ENCODE measurements at places on chromosomes 2 and 18.

DNA sequence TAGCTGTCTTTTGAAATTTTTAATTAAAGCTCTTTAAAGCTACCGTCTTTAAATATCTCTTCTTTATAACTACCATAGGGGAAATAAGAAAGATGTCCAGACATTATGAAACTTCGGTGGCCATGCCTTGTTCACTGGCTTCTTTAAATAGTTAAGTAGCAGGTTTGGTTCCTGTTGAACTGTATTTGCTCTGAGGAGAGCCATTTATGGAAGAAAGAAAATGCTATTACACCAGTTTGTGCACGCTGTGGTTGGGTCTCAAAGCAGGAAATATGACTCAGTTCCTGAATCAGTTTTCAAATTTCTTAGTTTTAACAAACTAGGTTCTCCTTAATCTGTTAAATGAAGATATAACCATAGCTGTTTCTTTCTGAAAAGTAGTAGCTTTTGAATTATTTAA lies 12.2 kb downstream of the ARPC2 start:
- no peak for DNase-seq

DNA sequence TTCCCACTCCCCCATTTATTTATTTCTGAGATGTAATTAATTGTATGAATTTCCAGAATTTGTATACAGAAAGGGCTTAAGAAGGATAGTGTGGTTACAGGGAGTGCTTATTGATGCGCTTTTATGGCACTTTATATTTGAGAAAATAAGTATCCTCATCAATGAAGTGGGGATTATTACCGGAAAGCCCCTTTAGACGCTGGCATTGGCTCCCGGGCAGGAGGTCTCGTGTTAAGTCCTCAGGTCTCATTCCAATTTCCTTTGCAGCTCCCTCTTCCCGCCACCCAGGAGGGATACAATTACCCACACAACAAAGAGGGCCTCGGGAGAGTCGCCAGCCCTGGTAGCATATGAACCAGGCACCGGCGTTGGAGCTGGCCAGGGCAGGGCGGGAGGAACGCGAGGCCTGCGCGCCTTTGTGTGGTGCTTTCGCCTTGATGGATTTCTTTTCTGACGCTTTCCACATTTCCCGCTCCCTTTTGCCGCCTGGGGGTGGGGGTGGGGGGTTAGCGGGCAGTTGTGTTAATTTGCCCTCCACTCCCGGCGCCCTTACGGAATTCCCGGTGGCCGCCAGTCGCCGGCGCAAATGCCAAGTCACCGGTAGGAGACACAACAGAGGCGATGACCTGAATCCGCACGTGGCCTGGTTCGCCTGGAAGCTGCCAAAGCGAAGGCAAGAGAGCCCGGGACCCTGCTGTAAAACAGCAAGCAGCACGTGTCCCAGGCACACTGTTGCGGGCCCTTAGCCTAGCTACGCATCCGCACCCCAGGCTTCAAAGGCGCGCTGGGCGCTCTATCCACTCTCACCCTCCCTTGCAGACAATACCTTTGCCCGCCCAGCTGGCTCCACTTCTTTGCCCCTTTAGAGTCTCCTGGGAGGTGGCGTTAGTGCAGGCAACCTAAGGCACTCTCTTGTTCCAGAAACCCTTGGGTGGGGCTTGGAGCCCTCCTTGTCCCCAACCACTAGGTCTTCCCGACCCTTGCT lies 3.3 kb downstream of the GAD1 start:
- no peak for DNase-seq

DNA sequence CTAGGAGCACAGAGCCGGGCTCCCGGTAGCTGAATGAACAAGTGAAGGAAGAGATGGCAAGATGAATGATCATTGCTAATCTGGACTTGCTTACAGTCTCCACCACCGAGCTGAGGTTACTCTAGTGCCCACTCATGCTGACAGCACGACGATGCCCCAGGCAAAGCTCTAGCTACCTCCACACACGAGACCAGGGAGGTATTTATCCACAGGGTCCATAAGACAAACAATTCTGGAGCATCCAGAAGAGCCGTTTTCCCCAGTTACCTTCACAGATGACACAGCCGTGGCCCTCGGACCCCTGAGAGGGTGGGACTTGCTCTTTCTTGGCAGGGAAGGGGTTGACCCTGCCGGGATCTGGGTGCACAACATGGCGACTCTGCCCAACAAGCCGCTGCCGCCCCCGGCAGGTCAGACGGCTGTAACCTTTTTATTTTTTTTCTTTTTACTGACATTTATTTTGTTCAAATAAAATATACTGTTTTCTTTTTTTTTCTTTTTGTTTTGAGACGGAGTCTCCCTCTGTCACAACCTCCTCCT lies 120.3 kb downstream of the PXDN start:
- DNase-seq = no peak

- no peak for DNase-seq
These were observed 120.4 kb downstream of the PKP4 start for GRCh38 chr2:158577141-158577540.

All from stimulated activated CD4-positive, alpha-beta T cell treated with anti-CD3 and anti-CD28 coated beads, Interleukin-2, amount 100 ng/mL, for 4 hours (primary cell).